ENCODE measurements at places on chromosomes 16 and 17. TPM values are rescaled to one million over a fixed set of nuclear protein-coding genes. Genes with fewer than 3 reads are reported as not detected.

The FOXC2 gene
- 0.23 TPM for total RNA-seq

The JPH3 gene
- total RNA-seq, result 45.9 TPM

The FZD2 gene
- 6.9 TPM for total RNA-seq

The P2RX5 gene
- total RNA-seq, result 13.4 TPM

The ABAT gene
- total RNA-seq, result 211 TPM

The TLCD2 gene
- 0.92 TPM for total RNA-seq

The MYH1 gene
- total RNA-seq, result not detected

The ADAP2 gene
- 6.5 TPM for total RNA-seq

The TLCD1 gene
- total RNA-seq, result 1.6 TPM

The TBC1D28 gene
- not detected for total RNA-seq

The CDK5R1 gene
- total RNA-seq, result 176 TPM

The NGFR gene
- total RNA-seq, result 6.5 TPM

The SMTNL2 gene
- total RNA-seq, result 5.8 TPM

The CES1 gene
- 1.2 TPM for total RNA-seq

The OR1F1 gene
- total RNA-seq, result 0.69 TPM

The NPIPB9 gene
- total RNA-seq, result 4.6 TPM

The TLCD3B gene
- 24.7 TPM for total RNA-seq

The NACA2 gene
- total RNA-seq, result not detected

The GTF3C1 gene
- total RNA-seq, result 81.0 TPM

The TBC1D3G gene
- not detected for total RNA-seq

The SLC25A10 gene
- 13.6 TPM for total RNA-seq

The NFE2L1 gene
- total RNA-seq, result 76.1 TPM

The ATP2C2 gene
- total RNA-seq, result 3.5 TPM

The PRKCB gene
- 70.6 TPM for total RNA-seq

The SEPTIN12 gene
- not detected for total RNA-seq

The RDM1 gene
- total RNA-seq, result 3.0 TPM

The KRT23 gene
- total RNA-seq, result 0.46 TPM

The STX1B gene
- total RNA-seq, result 49.4 TPM

The NOXO1 gene
- 1.2 TPM for total RNA-seq

The SMARCD2 gene
- 11.5 TPM for total RNA-seq

The WFIKKN1 gene
- total RNA-seq, result 0.46 TPM

The KRT222 gene
- total RNA-seq, result 18.7 TPM

The ZNF423 gene
- 30.9 TPM for total RNA-seq

The ABCA9 gene
- total RNA-seq, result 8.8 TPM

The CCDC154 gene
- total RNA-seq, result 0.23 TPM

The KRT31 gene
- 0.23 TPM for total RNA-seq

The ALDH3A2 gene
- total RNA-seq, result 73.4 TPM

The SCARF1 gene
- 4.6 TPM for total RNA-seq
